ENCODE measurements at places on chromosomes 7 and 10.

GRCh38 chr7:6130007-6130587 is 98.9 kb downstream of the ANKRD61 start:
- DNase-seq = no peak

GRCh38 chr10:97584060-97584797 is at the start of gene HOGA1:
Gene HOGA1, plus strand, starts transcription at chr10:97584389. Its CDS starts 315 bp downstream, at chr10:97584704.
- DNase-seq = no peak

DNA sequence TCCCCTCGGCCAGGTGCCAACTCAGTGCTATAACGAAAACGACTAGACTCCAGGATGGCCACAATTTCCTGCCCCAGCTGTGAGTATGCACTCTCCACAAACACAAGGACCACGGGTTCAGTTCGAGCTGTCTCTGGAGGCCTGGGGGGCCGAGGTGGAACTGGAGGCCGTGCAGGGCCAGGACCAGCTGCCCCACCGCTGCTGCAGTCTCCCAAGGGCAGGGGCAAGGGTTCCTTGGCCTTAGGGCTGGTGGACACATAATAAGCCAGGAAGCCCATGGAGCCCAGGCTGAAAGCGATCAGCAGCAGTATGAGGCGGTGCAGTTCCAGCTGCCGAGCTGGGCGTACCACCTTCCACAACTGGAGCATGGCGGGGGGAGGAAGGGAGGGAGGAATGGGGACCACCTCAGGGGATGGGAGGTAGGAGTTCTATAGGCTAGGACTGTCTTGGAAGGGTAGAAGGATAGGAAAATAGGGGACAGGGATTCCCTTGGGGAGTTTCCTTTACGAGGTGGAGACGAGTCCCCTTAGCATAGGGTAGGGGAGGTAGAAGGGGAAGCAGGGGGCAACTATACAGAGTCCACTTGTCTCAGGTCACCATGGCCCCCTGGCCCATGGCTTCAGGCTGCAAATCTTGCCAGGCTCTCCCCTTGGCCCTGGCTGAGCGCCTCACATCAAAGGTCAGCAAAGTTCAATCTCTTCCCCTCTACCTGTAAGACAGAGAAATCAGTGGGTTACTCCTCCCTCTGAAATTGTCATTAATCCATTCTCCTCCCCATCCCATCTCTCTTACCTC is 3.2 kb downstream of the NDST2 start:
- DNase-seq = no peak

- DNase-seq = no peak
These were observed 9.2 kb downstream of the CCDC136 start for GRCh38 chr7:128801003-128801402.

- no peak for DNase-seq
These were observed 16.8 kb downstream of the VSIR start for GRCh38 chr10:71756311-71757191.

DNA sequence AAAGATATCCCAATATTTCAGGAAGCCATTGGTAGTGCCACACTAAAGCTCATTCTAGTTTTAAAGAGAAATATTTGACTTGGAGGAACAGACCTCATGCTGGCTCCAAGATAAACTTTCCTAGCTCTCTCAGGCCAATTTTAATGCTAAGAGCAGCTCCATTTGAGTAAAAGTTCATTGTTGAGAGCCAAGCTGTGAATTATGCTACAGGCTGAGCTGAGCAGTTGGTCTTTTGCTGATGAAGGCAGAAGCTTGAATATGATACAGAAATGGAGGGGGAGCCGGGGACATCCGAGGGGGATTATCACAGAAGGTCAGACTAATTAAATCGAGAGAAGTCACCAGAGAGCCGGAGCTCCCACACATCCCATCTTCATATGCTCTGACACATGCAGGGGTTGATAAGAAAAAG is 175.7 kb upstream of the AUTS2 start:
- no peak for DNase-seq

DNA sequence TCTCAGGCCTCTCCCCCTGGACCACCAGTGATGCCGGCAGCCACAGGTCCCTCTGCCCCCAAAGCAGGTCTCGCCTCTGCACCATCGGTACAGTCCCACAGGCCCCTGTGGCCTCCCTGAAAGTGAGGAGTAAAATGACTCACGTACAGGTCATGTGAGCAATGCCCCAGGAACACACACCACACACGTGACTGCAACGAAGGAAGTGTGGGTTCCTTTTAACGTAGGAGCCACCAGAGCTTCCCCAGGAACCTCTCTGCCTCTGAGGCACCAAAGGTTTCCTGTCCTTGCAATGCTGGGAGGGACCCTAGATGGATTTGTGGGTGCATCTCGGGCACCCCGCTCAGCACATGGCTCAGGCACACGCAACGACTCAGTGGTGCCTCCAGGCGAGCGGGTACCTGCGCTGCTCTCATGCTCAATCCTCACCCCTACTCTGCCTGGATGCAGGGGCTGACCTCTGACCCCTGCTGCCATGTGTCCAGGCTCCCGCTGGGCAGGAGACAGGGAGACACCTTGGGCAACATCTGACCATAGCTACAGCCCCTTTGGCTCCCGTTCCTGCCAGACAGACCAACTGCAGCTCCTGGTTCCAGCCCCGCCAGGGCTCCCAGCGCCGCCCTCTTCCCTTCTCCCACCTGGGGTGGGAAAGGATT is 120.7 kb downstream of the PRKAG2 start:
- DNase-seq = no peak

- DNase-seq = no peak
These were observed 110.7 kb downstream of the INHBA start for GRCh38 chr7:41592236-41592635.

DNA sequence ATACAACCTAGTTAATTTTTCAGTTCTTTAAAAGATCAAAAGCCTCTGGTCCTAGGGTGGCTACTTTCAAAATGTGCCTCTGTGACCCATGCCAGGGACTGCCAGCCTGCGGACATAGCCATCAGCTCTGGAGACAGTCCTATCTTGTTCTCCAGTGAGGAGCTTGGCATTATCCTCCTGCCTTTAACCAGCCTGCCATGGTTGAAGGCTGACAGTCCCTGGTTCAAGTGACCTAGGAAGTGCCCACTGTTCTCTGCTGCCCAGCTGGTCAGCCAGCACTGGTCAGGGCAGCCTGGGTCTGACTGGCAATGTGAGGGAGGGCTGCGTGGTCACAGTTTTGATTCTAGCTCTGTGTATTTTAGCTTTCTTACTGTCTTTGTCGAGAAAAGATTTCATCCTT is 18.1 kb upstream of the ARHGAP22 start:
- DNase-seq = no peak

- no peak for DNase-seq
These were observed 197.0 kb downstream of the PLXNA4 start for GRCh38 chr7:132379292-132379691.

GRCh38 chr10:58795560-58795959 is 282.9 kb downstream of the BICC1 start:
- DNase-seq = no peak

- DNase-seq = no peak
These were observed 251.8 kb upstream of the ADARB2 start for GRCh38 chr10:1989090-1989489.

DNA sequence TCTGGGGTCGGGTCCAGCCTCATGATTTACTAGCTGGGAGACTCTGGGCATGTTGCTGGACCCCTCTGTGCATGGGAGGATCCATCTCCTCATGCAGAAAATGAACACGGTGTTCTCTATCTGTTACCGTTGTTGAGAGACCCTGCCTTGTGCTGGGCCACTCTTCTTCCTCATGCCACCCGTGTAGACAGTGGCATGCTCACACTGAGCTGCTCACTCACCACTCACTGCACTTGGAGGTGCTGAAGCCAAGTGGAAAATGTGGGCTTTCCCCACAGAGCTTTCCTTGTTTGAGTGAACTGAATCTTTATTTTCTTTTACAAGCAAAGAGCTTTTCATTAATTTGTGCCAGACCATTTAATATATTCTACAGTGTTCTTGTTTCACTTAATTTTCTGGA is 77.5 kb upstream of the GDF10 start:
- DNase-seq = no peak

GRCh38 chr10:103111031-103111917 is 81.8 kb downstream of the NT5C2 start:
- no peak for DNase-seq

DNA sequence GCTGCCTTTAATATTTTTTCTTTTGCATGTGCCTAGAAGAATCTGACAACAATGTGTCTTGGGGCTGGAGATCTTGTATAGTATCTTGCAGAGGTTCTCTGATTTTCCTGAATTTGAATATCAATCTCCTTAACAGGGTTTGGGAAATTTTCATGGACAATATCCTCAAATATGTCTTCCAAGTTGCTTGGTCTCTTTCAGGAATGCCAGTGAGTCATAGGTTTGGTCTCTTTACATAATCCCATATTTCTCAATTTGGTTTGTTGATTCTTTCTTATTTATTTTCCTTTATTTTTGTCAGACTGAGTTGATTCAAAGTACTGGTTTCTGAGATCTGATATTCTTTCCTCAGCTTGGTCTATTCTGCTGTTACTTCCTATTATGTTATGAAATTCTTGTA is 208.7 kb upstream of the GLI3 start:
- DNase-seq = no peak

GRCh38 chr7:14934839-14935238 is 32.3 kb upstream of the DGKB start:
- no peak for DNase-seq

- DNase-seq = no peak
These were observed 78.3 kb downstream of the SH3PXD2A start for GRCh38 chr10:103776878-103777591.

DNA sequence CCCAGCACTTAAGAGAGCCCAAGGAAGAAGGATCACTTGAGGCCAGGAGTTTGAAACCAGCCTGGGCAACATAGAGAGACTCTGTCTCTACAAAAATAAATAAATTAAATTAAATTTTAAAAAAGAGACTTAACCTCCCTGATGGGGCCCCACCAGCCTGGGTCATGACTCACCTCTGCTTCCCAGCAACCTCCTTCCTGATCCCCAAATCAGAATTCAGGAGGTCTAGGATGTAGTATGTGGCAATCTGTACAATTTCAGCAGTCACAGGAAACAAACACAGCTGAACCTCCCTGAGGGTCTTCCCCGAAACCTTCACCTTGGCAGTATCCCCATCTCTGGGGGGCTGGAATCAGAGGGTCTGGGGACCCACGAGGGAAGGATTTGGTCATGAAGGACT is 9.7 kb upstream of the PPP1R35 start:
- no peak for DNase-seq

GRCh38 chr10:50981904-50982303 is 92.4 kb upstream of the PRKG1 start:
- DNase-seq = no peak

GRCh38 chr10:77079592-77080300 is 557.9 kb downstream of the KCNMA1 start:
- no peak for DNase-seq

DNA sequence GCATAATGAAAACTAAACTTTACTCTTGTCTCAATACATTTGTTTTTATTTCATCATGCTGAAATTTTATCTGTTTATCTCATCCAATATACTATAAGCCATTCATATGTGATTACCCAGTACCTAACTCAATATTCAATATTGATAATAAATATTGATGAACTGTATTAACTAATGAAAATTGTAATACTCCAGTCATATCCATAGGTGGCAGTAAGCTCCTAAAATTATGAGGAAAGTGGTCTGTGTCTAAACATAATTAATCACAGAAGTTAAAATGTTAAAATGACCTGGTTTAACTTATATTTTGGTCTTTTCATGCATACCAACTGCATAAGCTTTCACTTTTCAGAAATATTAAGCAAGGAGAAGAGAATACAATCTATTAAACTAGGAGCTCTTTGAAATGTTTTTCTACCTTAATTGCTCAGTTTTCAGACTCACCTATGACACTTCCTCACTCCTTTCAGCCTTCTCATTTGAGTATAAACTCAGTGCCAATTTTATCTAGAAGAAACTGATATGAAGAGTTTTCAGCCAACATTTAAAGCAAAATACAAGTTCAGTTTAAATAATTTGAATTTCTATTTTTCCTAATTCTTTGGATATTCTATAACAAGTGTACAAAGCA is 30.5 kb upstream of the VWDE start:
- no peak for DNase-seq

DNA sequence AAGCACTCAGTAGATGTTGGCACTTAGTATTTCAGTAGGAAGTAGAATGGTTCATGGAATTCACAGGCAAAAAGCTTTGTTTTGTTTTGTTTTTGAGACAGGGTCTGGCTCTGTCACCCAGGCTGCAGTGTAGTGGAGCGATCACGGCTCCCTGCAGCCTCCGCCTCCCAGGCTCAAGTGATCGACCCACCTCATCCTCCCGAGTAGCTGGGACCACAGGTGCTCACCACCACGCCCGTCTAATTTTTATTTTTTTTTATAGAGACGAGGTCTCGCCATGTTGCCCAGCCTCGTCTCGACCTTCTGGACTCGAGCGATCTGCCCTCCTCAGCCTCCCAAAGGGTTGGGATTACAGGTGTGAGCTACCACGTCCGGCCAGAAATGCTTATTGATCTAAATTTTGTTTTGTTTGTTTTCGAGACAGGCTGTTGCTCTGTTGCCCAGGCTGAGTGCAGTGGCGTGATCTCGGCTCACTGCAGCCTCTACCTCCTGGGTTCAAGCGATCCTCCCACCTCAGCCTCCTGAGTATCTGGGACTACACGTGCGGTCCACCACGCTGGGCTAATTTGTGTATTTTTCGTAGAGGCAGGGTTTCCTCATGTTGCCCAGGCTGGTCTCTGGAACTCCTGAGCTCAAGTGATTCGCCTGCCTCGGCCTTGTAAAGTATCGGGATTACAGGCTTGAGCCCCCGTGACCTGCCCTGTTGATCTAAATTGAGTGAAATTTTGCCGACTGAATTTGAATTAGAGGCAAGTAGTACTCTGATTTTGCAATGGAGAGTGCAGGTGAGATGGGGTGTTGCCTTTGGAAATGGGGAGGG is 1.7 kb downstream of the GLRX3 start:
- no peak for DNase-seq

- no peak for DNase-seq
These were observed 74.2 kb downstream of the MGMT start for GRCh38 chr10:129541200-129541599.

- DNase-seq = no peak
These were observed 210.1 kb downstream of the AUTS2 start for GRCh38 chr7:69808391-69808790.

DNA sequence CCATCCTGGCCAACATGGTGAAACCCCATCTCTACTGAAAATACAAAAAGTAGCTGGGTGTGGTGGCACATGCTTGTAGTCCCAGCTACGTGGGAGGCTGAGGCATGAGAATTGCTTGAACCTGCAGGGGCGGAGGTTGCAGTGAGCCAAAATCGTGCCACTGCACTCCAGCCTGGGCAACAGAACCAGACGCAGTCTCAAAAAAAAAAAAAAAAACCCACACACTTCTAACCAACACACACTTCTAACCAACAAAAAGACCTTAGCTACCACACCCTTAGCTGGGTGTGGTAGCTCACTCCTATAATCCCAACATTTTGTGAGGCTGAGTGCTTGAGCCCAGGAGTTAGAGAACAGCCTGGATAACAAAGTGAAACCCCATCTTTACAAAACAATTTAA is 33.9 kb upstream of the SPOCK2 start:
- no peak for DNase-seq

GRCh38 chr7:120838281-120838682 is 19.7 kb downstream of the TSPAN12 start:
- DNase-seq = no peak
